Lower lobe of right lung (tissue), 2 donors: ENCODE measurements at places on chromosomes 6 and 20.
A peak's percentile ranks its signal among the peaks of the same experiment; 100 is the strongest.

DNA sequence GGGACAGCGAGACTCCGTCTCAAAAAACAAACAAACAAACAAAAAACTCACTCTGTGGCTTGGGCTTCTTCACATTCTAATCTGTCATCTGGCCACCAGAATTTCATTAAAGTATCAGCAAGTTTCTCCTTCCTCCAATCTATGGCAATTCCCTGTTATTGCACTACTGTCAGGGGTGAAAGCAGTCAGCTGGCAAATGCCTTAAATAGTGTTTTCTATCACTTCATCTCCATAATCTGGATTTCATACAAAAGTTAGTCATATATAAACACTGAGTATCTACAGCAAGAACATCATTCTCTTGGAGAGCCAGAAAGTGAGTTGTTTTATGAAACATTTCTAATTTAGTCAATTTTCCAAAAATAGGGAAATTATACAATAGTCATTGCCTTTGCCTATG is 56.1 kb downstream of the PHACTR3 start:
- no peak overlapping the region for H3K4me3 ChIP-seq
- no peak overlapping the region for H3K27ac ChIP-seq
- no peak for DNase-seq
- H3K4me1 ChIP-seq, result no peaks in the 10 kb centered on the region

- no peak overlapping the region for H3K27ac ChIP-seq
- no peaks in the 10 kb centered on the region for H3K27me3 ChIP-seq
- no peak overlapping the region for H3K4me3 ChIP-seq
- no peaks in the 10 kb centered on the region for H3K4me1 ChIP-seq
- H3K36me3 ChIP-seq, result peaks cover 63% of the 10 kb centered on the region
These were observed 61.7 kb upstream of the EMILIN3 start for GRCh38 chr20:41428285-41428684.

DNA sequence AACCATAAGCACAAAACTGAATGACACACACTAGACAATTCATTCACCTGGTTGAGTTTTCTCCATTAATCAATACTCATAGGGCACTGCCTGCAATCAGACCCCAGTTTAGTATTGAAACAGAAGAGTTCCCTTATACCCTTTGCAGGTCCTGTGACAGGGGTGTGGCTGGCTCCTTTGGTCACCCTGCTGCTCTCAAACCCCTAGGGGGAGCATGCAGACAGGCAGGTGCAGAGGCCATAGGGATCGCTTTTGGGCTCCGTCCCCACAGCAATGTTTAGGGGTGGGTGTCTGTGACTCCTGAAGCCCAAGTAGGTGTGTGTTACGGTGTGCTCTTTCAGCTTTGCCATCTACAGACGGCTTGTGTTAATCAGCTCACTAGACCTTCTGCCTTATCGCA is 210.4 kb downstream of the CENPW start:
- H3K4me1 ChIP-seq, result no peaks in the 10 kb centered on the region
- DNase-seq, result no peak
- H3K4me3 ChIP-seq, result no peak overlapping the region
- no peaks in the 10 kb centered on the region for H3K36me3 ChIP-seq
- no peaks in the 10 kb centered on the region for H3K27me3 ChIP-seq

- no peak overlapping the region for H3K4me3 ChIP-seq
- no peaks in the 10 kb centered on the region for H3K27me3 ChIP-seq
- no peaks in the 10 kb centered on the region for H3K36me3 ChIP-seq
- DNase-seq, result no peak
- H3K4me1 ChIP-seq, result no peaks in the 10 kb centered on the region
These were observed 13.9 kb upstream of the SULF2 start for GRCh38 chr20:47799116-47799715.

DNA sequence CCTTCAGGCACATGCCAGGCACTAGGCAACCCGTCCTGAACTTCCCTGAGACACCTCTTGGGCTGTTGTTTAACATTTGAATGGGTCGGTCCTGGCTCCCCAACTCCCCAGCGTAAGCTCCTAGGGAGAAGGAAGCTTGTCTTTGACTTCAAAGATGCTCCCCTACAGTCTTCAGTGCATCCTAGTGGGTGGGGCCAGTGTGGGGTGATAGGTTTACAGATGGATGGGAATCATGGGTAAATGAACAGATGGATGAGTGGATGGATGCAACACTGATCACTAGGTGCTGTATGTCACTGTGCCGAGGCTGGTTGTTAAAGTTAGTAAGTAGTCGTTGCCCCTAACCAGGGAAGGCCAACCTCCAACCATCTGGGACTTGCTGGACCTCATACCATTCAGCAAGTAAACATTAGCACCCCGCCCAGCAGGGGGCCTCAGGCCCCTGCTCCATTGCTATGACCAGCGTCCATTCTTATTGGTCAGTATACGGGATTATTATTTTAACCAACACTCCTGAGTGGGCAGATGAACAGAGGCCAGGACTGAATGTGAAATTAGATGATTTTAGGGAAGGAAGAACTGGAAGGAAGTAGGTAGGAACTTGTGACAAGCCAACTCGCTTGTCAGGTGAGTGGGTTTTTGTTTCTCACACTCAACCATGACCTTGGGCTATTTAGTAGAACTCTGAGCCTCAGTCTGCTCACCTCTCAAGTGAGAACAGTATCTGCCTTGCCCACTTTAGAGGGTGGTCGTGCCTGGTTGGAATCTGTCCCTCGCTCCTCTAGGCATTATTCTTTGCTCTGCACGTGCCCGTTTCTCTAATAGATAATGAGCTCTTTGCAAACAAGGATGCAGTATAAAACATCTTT is 82.9 kb upstream of the FOXP4 start:
- no peak overlapping the region for H3K27ac ChIP-seq
- H3K4me3 ChIP-seq, result no peak overlapping the region
- peak; percentile 83 for DNase-seq
